ENCODE measurements at places on chromosomes 3 and 15.
A peak's percentile ranks its signal among the peaks of the same experiment; 100 is the strongest.

GRCh38 chr3:150410311-150411105 lies 2.4 kb downstream of the TSC22D2 start:
- peak; percentile 10 for DNase-seq

DNA sequence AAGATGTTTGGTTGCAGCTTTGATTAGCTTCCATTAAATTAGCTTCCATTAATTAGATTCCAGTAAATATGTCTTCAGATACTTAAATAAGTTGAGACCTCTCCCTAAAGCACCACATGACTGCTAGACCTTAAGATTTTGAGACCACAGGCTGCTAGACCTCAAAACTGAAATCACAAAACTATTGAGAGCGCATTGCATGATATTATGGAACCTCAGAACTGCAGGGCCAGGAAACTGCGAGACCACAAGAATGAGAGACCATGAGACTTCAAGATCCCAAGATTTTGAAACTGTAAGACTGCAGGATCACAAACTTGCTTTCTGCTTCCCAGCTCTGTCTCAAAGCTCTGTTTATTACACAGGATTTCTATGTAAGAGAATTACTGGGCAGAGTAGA lies 87.4 kb downstream of the TRIM42 start:
- no peak for DNase-seq

DNA sequence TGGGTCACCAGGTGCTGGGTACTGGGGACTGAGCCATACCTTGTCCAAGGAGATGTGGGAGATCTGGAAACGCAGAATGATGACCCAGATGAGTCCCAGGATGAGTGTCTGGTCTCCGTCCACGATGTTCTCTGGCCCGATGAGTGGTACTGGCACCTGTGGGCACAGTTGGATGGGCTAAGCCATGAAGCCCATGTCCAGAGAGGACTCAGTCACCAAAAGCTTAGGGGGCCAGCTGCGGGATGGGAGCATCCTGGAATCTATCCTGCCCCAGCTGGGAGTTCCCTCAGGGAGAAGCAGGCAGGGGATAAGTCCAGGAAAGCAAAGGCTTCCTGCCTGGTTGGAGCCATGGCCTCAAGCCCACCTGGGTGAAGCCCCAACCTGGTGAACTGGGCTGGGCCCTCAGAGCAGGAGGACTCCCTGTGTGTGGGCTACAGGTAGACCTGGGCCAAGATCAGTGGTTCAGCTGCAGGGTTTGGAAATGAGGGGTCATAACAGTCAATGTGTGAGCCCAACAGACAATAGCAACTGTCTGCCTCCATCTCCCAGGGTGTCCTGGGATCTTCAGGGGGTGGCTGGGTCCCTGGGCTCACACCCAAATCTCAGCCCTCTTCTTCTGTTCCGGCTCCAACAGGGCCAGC lies 3.7 kb downstream of the SPTBN5 start:
- no peak for DNase-seq

- no peak for DNase-seq
Observed at GRCh38 chr3:165784337-165784736, 52.9 kb downstream of the BCHE start.

DNA sequence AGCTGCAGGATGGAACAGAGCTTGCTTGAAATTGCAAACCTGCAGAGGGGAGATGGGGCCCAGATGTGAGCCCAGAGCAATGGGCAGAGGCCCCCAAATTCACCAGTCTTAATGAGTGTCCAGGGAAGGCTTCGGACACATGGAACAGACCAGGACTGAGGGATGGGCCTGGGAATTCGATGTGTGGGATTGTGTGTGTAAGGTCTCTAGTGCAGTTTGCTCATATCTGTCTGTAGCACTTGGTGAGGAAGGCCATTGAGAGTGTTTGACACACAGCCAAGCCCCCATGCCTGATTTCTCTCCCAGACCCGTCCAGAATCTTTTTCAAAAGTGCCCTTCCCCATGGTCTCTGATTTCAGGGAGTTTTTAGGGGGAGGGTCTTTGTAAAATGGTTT lies 17.2 kb downstream of the TEX264 start:
- no peak for DNase-seq

DNA sequence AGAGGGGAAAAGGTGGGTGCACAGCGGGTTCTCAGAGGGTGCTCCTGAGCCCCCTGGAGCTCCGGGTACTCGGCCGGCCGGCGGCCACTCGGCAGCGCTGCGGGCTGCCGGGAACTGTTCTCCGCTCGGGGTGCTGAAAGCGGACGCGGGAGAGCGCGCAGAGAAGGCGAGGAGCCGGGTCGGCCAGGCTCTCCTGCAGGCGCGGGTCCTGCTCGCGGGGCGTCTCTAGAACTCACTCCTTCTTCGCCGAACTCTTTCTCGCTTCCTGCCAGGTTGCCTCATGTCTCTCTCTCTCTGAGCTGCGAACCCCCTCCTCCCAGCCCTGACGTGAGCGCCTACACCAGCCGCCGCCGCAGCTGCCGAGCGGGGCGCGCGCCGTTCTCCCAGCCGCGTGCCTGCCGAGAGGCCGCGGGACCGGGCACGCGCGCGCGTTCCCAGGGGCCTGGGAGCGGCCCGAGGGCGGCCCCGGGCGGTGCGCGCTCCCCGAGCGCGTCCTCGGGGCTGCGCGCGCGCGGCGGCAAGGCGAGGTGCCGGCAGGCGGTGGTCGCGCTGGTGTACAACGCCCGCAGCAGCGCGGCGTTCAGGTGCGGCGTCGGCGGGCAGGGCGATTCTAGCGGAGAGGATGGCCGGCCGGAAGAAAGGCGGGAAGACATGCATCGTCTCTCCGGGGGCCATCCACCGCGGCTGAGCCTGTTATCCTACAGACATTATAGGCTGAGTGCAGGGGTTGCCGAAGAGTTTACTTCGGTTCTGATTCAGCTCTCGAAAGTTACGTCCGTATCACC lies at the start of gene PEX5L:
Gene PEX5L, minus strand, starts transcription at position 267 of the 785 bp plus-strand sequence. CDS start 338 bp downstream, outside the sequence.
- peak; percentile 85 for DNase-seq

DNA sequence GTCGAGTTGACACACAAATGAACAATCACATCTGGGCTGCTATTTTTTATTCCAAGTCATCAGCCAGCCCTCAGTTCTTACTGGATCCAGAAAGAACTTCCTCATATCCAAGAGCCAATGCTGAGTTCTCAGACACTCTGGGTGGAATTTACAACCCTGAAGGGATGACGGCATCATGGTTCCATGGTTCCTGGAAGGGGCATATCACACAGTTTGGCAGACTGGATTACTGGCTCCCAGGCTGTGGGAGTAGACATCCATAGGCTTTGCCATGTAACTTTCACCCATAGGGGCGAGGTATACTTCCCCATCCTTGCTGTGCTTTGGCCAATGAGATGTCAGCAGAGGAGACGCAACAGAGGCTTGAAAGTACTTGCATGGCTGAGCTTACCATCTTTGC lies 26.9 kb upstream of the KBTBD12 start:
- no peak for DNase-seq

- no peak for DNase-seq
Observed at GRCh38 chr15:77168141-77168540, 97.2 kb upstream of the TSPAN3 start.

- no peak for DNase-seq
Observed at GRCh38 chr3:188807006-188807405, 364.8 kb upstream of the TPRG1 start.

- no peak for DNase-seq
Observed at GRCh38 chr3:9147215-9147895, 102.1 kb downstream of the SRGAP3 start.

GRCh38 chr15:27668471-27669220 lies 430.5 kb downstream of the OCA2 start:
- no peak for DNase-seq

DNA sequence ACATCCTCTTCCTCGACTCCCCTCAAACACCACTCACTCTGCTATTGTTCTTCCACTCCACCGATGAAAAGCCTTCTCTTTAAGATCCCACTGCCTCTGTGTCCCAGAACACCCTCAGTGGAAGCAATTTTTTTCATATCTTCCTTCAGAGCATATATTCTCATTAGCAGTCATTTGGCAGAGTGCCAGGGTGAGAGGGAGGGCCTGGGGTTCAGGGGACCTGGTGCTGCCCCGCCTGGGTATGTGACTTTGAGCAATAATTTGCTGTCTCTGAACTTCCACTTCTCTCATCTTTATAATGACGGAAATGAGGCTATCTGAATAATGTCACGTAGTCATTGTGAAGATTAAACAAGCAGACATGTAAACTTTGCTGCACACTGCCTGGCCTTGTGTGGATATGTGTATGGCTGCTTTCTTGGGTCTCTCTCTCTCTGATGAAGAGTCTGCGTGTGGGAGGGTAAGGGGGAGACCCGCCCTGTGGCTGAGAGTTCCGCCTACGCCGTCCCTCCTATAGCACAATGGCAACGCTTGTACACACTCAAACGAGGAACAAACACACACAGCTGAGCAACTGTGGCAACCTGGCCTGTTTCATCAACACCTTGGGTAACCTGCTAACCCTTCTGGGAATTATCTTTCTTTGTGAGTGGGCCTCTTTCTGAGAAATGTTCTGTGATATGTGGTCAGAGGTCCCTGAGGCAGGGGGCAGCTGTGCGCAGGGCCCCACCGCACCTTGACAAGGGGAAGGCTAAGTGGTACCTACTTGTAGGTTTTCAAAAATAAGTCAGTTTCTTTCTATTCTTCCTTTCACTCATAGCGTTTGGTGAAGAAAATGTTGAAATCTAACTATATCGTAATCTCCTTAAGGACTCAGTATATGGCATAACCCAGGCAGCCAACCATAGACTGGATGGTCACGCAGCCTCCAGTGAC lies 369.8 kb downstream of the SV2B start:
- DNase-seq, result no peak

- DNase-seq, result no peak
Observed at GRCh38 chr3:158617982-158618875, 26.1 kb upstream of the GFM1 start.
